Stimulated activated naive CD8-positive, alpha-beta T cell treated with anti-CD3 and anti-CD28 coated beads, Interleukin-15, Interleukin-2, amounts not matched to agents 100 U/mL and 50 U/mL, for 24 hours (primary cell): ENCODE measurements at places on chromosomes 12 and 14.

DNA sequence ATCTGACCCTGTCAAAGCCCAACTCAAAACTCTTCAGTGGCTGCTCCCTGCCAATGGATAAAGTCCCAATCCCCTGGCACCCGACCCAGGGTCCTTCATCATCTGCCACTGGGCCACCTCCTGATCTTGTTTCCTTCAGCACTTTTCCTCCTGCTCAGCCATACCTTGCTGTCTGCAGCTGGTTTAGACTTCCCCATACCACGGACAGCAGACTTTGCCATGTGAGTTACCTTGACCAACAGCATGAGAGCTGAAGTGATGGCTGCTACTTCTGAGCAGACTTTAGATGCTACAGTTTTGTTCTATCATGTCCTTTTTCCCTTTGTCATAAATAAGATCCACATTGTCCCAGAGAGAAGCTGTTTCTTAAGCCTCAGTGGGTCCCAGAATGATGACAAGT lies 33.3 kb upstream of the STON2 start:
- DNase-seq: no peak

DNA sequence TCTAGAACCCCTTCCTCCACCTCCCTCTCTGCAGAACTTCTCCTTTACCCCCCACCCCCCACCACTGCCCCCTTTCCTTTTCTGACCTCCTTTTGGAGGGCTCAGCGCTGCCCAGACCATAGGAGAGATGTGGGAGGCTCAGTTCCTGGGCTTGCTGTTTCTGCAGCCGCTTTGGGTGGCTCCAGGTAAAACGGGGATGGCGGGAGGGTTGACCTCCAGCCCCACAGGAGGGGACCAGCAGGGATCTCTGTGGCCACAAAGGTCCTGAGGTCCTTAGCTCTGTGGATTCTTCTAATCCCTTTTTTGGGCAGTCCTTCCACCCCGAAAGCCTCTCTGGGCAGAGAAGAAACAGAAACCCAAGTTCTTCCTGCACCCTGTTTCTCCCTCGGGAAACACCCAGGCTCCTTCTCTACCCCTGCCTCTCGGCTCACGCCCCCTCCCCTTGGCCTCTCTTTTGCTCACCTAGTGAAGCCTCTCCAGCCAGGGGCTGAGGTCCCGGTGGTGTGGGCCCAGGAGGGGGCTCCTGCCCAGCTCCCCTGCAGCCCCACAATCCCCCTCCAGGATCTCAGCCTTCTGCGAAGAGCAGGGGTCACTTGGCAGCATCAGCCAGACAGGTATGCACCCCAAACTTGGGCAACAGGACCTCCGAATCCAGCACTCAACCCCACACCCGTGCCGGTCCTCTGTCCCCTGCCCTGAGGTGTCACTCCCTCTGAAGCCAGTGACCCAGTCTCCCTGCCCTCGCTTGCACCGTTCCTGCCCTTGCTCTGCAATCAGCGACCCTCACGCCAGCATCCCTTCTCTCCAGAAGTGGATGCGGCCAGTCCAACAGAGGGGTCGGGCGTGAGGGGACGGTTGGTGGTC lies 638 bp downstream of the LAG3 start:
- DNase-seq: no peak

GRCh38 chr12:71536279-71536938 lies 96.8 kb downstream of the LGR5 start:
- DNase-seq: no peak

DNA sequence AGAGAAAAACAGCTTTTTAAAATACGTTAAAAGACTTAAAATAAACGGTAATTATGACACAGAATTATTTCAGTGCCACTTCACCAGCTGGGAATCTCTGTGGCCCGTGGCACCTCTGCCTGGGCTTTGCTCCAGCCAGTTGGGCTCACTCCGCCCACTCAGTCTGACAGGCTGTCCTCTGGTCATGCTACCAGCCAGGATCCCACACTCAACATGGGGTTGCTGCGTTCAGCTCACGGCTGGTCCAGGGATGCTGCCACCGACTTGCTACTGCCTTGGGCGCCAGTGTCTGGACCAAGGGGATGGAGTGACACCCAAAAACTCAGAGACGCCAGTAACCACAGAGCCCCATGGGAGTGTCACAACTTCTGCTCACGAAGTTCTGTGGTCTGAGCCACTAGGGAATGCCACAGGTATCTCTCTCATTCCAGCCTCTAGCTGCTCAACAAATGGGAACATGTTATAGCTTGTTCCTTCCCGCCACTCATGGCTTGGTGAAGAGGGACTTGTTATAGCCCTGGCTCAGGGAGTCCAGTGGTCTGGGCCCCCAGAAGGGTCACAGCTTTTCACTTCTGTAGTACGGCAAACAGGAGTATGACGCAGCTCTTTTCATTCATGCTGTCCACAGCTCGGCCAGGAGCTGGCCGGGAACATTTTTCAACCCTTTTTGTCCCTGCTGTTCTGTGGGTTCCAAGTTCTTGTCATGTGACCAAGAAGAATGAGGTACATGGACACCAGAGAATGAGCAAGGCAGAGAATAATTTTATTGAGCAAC lies 23.4 kb upstream of the ATXN7L3B start:
- DNase-seq: no peak

DNA sequence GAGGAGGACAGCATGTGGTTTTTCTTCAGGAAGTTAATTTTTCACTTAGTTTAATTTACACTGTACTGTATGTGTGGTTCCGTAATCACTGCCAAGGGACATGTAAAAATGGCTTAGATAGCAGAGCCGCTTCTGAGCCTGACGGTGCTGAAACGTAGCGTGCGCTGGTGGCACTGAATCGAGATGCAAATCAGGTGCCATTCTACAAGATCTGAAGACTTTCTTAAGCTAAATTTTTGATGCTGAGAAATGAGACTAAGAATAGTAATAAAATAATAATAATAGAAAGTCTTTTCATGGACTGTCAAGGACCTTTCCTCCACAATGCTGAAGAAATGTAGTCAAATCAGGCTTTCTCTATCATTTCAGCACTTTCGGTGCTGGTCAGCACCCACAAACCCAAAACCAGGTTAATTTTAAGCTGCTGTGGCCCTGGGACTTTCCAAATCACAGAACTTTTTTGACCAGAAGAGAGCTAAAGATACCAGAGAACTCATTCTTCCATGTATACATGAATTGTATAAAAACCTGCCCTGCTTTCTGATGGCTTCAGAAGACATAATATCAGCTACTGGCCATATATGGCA lies 183.3 kb upstream of the LMO3 start:
- no peak for DNase-seq

- DNase-seq: no peak
These were observed 15.7 kb downstream of the FOXG1 start for GRCh38 chr14:28782301-28782700.

DNA sequence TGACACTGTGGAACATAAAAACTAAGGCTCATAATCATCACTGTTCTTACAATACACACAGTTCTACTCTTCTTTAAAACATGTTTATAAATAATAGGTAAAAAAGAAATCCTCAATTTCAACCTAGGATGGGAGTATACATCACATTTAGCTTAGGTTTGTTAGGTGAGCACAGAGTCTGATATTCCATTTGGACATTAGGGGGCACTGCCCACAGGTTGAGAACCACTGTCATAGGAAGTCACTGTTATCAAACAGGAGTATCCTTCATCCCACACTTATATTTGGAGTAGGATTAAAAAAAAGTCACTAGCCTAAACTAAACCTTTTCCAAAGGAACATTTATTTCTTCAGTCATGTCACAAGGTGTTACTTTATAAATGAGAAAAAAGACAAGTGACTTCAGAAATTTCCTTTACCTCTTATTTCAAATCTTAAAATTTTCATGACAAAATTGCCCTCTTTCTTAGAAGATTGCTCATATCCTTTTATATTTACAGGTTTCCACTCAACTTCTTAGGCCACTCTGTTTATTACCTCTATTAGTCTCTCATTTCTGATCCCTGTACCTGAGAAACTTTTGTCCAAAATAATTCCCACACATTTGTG lies 240.6 kb downstream of the CPNE8 start:
- no peak for DNase-seq

GRCh38 chr14:86462193-86462753 lies 932.3 kb downstream of the FLRT2 start:
- no peak for DNase-seq

DNA sequence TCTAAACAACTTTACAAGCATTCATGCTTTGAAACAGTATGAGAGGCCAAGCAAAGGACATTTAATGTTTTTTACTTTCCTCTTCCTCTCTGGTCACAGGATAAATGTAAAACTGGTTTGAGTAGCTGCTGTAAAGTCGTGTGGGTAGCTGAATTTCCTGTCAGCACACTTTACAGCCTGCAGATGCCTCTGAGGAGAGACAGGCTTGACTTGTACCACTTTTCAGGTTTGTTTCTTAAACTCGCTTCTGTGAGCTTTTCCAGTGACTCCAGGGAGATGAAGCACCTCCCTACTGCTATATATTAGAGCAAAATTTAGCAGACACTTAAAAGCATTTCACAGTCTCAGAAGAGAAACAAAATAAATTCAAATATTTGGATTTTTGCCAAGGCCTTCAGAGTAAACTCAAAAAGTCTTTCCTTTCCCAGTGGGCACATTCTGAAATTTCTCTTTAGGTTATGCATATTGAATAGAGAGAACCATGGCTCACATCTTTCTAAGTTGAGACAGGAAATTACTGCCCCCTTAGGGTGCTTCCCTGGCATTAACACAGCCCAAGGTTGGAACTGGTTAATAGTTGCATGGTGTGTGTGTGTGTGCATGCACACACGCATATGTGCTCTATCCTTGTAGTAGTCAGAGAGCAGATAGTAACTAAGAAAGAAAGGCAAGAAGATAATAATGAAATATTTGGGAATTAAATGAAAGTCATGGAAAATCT lies 557.3 kb upstream of the MIS18BP1 start:
- no peak for DNase-seq

- DNase-seq: no peak
These were observed 160.8 kb downstream of the CCER1 start for GRCh38 chr12:90794212-90794611.

- DNase-seq: no peak
These were observed 23.4 kb downstream of the MAP1LC3B2 start for GRCh38 chr12:116582610-116583009.

DNA sequence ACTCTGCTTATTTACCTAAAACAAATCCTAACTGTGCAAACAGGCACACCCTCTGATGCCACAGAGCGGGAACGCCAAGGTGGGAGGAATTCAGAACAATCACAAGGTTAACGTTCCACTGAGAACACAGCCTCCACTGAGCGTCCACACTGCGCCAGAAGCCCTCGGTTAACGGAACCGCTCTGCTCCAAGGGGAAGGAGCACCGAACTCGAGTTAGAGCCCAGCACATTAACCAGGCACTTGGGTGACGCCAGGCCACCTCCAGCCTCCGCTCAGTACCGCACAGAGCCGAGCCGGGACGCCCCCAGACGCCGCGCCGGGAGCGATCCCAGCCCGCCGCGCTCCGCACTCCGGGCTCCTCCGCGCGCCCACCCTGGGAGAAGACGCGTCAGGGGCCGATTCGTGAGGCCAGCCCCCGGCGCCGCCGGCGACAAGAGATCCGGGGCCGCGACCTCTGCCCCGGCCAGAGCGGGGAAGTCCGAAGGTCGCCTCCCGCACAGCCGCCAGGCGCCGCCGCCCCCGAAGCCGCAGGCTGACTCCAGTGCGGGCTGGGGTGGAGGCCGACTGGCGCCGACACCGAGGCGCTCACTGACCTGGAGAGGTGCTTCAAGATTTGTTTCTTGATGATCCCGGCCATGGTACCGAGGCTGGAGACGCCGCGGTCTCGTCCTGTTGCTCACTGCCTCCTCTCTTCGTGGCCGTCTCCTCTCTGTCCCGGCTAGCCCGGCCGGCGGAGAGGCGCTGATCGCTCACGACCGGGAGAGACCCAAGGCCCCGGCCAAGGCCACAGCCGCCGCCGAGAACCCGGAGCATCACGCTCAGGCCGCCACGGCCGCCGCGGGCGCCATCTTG lies 450 bp downstream of the BLTP3B start:
- DNase-seq: peak; percentile 56

DNA sequence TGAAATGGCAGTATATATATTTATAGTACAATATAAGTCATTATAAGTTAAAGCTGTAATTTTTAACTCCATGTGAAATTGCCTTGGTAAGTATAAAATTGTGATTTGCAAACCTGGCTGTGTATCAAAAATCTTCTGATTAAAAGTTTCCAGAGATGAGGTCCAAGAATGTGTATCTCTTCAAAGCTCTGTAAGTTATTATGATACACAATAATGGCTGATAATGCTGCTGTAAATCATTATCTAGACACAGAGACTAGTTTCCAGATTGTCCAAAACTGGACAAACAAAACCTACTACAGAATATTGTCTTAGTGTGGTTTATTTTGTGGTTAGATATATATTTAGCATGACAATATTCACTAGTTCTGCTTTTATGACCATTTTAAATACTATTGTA lies 514.8 kb downstream of the SLC6A15 start:
- no peak for DNase-seq

DNA sequence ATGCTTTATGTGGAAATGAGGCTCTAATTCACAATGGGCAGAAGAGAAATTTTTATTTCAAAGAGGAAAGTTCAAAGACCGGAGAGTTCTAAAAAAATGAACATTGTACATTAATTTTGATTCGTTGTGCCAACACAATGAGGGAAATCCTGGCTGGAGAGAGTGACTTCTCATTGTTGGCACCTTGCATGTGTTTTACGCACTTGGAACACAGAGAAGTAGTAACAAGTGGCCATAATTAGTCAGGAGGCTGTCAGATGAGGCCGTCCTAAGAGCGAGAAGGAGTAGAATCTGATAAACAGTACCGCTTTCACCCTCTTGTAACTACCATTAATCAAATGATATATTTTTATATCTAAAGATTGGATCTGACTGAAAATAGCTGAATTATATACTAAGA lies 6.9 kb downstream of the LMO3 start:
- DNase-seq: no peak

GRCh38 chr14:25699981-25700380 lies 650.0 kb upstream of the STXBP6 start:
- no peak for DNase-seq

GRCh38 chr12:67517181-67517887 lies 131.2 kb upstream of the DYRK2 start:
- no peak for DNase-seq

DNA sequence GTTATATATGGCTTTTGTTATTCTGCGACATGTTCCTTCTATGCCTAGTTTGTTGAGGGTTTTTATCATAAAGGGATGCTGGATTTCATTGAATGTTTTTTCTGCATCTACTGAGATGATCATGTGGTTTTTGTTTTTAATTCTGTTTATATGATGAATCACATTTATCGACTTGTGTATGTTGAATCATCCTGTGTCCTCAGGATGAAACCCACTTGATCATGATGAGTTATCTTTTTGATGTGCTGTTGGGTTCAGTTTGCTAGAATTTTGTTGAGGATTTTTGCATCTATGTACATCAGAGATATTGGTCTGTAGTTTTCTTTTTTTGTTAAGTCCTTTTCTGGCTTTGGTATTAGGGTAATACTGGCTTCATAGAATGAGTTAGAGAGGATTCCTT lies 291.2 kb downstream of the AKAP6 start:
- DNase-seq: no peak
